ENCODE measurements at places on chromosomes 4 and X. TPM values are rescaled to one million over a fixed set of nuclear protein-coding genes. Genes with fewer than 3 reads are reported as not detected.

PTPN13 gene
- total RNA-seq = 68.9 TPM

DNA sequence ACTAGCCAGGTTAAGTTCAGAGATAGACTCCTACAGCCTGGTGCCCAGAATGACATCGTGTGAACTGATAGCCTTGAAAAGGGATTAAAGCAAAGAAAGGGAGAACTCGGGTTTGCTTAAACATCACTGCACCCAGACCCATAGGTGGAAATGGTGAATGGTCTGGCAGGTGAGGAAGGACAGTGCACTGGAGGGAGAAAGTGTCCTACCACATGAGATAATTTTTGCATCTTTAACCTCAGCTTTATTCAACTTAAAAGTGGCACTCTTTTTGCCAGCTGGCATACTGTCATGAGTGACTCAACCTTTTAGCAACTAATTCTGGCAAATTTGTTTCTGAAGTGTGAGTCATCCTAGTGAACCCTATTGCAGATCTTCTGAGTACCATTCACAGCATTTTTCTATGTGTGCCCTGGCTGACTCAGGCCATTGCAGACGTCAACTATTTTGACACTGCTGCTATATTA lies 53.0 kb upstream of the DAPP1 start:
- H3K4me3 ChIP-seq = no peak overlapping the region
- no peaks in the 10 kb centered on the region for H3K36me3 ChIP-seq
- no peaks in the 10 kb centered on the region for H3K27me3 ChIP-seq

DNA sequence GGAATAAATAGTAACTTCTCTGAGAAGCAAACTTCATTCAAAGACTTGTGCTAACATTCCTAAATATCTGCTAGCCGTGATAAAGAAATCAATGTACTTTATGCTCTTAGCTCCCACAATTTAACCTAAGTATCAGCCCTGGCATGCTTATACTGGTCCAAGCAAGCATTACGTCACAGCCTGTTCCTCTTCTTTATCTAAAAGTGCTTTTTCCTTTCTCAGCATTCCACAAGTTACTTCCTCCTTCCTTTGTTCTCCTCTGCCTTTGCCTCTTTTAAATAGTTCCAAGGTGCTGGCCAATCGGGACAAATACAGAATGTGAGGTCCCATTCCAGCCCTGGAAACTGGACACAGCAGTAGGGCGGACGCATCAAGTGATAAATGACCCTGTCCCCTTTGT lies 249.6 kb downstream of the DHRSX start:
- H3K4me1 ChIP-seq = no peaks in the 10 kb centered on the region
- DNase-seq = no peak
- no peak overlapping the region for H3K27ac ChIP-seq
- no peaks in the 10 kb centered on the region for H3K36me3 ChIP-seq
- H3K27me3 ChIP-seq = no peaks in the 10 kb centered on the region

SMIM10 gene
- total RNA-seq = 0.44 TPM

FAM149A gene
- 11.0 TPM for total RNA-seq

DNA sequence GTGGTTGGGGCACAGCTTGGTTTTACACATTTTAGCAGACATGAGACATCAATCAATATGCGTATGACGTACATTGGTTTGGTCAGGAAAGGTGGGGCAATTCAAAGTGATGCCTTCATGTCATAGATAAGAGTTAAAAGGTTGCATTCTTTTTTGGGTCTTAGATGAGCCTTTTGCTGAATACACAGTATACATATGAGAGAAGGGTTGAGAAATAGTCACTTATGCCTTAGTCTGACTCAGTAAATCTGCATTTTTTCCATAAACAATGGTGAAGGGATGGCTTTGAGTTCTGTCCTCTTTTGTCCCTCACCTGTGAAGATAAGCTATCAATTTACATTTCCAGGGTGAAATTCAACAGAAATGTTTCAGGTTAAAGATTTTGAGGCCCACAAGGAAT lies 43.9 kb upstream of the UGT2B15 start:
- H3K27me3 ChIP-seq = no peaks in the 10 kb centered on the region
- H3K27ac ChIP-seq = no peak overlapping the region
- DNase-seq = no peak
- H3K4me1 ChIP-seq = no peaks in the 10 kb centered on the region
- no peak overlapping the region for H3K4me3 ChIP-seq

DSPP gene
- total RNA-seq = not detected

DNA sequence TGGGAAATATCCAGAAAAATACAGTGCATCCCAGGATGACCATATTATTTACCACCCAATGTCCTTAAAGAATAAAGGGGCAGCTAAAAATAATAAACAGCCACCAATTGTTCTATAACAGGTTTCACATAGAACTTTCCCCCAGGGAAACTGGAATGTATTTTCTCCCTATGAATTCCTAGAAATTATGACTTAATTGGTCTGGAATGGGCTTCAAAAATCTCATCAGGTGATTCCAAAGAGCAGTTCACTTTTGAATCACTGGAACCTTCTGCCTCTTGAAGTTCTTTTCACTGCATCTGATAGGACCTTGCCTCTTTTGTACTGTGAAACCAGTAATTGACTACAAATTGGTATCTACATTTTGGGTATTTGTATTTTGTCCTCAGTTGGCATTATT lies 119.3 kb downstream of the ZNF330 start:
- no peaks in the 10 kb centered on the region for H3K36me3 ChIP-seq
- DNase-seq = no peak
- H3K4me3 ChIP-seq = no peak overlapping the region
- no peak overlapping the region for H3K27ac ChIP-seq

ARSJ gene
- total RNA-seq = 15.0 TPM

DNA sequence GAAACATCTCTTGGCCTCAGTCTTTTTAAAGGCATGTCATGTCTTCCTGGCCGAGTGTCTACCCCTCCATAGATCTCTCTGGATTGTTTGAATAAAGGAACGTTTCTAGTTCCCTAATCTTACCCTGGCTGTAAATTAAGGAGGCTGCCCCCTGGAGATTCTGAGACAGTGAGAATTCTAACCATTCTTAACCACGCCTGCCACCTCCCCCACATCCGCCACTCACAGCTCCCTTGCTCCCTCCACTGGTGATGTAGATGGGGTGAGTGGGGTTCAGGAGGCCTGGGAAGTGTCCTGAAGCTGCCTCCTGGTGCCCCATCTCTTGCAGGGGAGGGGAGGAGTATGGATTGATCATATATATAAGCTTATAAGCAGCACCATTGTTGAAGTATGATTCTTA lies 48.0 kb upstream of the TRIM2 start:
- H3K27ac ChIP-seq = no peak overlapping the region
- no peak for DNase-seq
- H3K4me3 ChIP-seq = no peak overlapping the region
- H3K27me3 ChIP-seq = no peaks in the 10 kb centered on the region
- no peaks in the 10 kb centered on the region for H3K36me3 ChIP-seq

DNA sequence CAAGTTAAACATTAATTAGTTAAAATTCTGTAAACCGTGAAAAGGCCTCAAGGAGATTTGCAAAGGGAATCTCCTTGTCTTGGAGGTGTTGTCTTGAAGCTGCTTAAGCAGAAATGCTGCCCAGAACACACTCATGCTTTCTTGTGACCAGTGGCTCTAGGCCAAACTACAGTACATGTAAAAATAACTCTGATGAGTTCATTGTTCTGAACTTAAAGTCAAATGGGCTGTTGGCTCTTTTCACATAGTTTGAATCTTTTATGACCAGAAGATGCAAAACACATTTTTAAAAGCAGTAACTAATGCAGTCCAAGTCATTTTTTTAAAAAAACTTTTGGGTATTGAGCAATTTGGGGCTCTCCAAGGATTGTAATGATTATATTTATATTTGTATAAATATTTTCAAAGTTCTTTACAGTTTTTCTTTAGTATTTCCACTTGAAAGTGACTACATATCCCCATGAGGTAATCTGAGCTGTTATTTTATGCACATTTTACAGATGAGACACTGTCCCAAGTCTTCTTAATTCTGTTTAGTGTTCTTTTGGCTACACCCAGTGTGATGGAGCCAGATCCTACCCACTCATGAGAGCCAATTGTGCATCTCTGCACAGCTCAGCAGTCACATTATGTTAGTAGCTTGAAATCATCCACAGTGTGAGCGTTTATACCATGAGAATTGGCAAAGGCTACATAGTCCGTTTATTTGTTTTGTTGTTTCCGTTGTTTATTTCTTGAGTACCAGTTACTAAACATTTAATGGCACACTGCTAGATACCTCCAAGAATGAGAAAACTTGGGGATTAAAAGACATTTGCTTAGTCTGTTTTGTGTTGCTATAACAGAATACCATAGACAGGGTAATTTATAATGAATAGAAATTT lies 112.8 kb upstream of the ATXN3L start:
- H3K27me3 ChIP-seq = no peaks in the 10 kb centered on the region
- H3K36me3 ChIP-seq = no peaks in the 10 kb centered on the region

- DNase-seq = no peak
- no peaks in the 10 kb centered on the region for H3K27me3 ChIP-seq
- H3K4me3 ChIP-seq = no peak overlapping the region
- H3K36me3 ChIP-seq = no peaks in the 10 kb centered on the region
- H3K27ac ChIP-seq = no peak overlapping the region
Measured at GRCh38 chr4:137310166-137310565, 222.1 kb downstream of the PCDH18 start.

DNA sequence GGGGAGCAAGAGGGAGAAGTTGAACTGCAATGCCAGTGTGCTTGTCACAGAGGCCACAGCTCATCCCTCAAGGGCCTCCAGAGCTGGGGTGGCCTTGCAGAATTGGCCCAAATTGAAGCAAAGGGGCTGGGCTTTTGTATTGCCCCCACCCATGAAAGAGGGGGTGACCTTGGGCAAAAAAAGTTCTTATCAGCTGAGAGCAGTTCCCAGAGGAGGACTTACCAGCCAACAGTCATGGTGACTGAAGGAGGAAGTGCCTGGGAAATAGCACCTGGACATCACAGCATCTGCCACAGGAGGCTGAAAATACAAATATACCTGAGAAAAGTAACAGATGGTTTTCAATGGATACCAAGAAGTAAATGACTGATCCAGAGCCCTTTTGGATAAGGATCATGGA lies 262.4 kb downstream of the MID1IP1 start:
- no peaks in the 10 kb centered on the region for H3K27me3 ChIP-seq
- H3K36me3 ChIP-seq = no peaks in the 10 kb centered on the region
- H3K4me3 ChIP-seq = no peak overlapping the region
- DNase-seq = no peak
- H3K27ac ChIP-seq = no peak overlapping the region

DNA sequence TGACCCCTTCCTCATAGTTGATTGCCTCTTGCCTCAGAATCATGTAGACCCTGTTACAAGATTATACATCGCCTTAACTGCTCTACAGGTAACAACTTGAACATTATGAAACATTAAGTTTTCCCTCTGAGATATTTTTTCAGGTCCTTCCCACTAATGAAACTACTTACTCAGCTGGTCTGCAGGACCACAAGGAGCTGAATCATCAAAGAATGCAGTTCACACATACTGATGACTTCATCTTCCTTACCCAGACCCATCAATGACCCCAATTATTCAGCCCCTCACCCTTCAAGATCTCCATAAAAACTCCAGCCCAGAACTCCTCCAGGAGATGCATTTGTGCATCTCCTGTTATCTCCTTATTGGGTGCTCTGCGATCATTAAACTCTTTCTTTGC lies 720.9 kb downstream of the RAPGEF2 start:
- no peaks in the 10 kb centered on the region for H3K27me3 ChIP-seq
- no peak overlapping the region for H3K4me3 ChIP-seq
- no peaks in the 10 kb centered on the region for H3K4me1 ChIP-seq
- H3K36me3 ChIP-seq = no peaks in the 10 kb centered on the region

IQCM gene
- total RNA-seq = not detected

GRCh38 chrX:133364865-133365264 lies 50.4 kb downstream of the GPC4 start:
- no peak for DNase-seq
- H3K27ac ChIP-seq = no peak overlapping the region
- no peaks in the 10 kb centered on the region for H3K4me1 ChIP-seq
- no peaks in the 10 kb centered on the region for H3K27me3 ChIP-seq

GRCh38 chr4:48195853-48196252 lies 61.8 kb upstream of the TXK start:
- H3K27me3 ChIP-seq = no peaks in the 10 kb centered on the region
- H3K27ac ChIP-seq = no peak overlapping the region
- no peak overlapping the region for H3K4me3 ChIP-seq
- H3K4me1 ChIP-seq = peaks cover 7% of the 10 kb centered on the region

- H3K36me3 ChIP-seq = no peaks in the 10 kb centered on the region
- H3K27me3 ChIP-seq = no peaks in the 10 kb centered on the region
- DNase-seq = no peak
- H3K4me3 ChIP-seq = no peak overlapping the region
Measured at GRCh38 chr4:81307991-81308390, 93.0 kb upstream of the PRKG2 start.

FAM47A gene
- total RNA-seq = not detected

MAGEA9 gene
- not detected for total RNA-seq

- no peaks in the 10 kb centered on the region for H3K27me3 ChIP-seq
- no peak for DNase-seq
- no peaks in the 10 kb centered on the region for H3K4me1 ChIP-seq
Measured at GRCh38 chr4:53281438-53281837, 84.4 kb downstream of the SCFD2 start.

DNA sequence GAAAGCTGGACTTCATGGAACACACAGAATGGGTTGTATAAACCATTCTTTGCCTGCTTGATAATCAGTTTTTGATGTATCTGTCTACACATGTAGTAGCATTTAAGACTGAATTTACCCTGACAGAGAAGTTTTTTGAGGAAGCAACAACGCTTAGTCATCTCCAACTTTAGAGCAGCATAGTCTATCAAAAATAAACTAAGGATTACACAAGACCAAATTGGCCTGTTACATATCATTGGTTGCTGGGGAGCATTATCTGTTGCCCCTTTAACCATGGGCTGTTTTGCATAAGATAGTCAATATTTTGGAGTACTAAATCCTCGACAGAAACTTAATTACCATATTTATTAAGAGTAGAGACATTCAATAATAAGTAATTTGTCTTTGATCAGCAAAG lies 347.4 kb downstream of the FAM47B start:
- no peak for DNase-seq
- no peak overlapping the region for H3K27ac ChIP-seq
- H3K4me1 ChIP-seq = no peaks in the 10 kb centered on the region
- no peaks in the 10 kb centered on the region for H3K27me3 ChIP-seq
- no peak overlapping the region for H3K4me3 ChIP-seq

CPE gene
- total RNA-seq = 35.3 TPM

PF4V1 gene
- not detected for total RNA-seq

RAB39B gene
- 0.43 TPM for total RNA-seq

DNA sequence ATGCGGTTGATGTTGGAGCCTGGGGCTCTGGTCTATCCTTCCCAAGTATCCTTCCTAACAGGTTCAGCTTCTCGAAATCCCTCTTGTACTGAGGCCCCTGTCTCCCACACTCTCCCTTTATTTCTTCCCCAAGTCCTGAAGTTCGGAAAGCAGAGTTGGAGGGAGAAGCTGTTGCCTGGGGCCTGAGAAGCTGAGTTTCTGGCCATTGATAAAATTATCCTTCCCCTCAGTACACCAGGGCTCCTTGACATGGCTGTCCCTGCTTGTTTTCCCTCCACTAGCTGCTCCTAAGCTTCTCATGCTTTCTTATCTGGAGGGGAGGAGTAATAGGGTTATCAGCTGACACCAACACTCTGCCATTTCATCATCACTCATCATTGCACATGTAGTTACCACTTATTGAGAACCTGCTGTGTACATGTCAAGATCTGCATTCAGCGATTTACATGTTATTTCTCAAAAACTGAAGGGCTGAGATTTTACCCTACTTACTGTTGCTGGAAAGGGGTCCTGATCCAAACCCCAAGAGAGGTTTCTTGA lies 58.0 kb downstream of the FUNDC1 start:
- H3K27me3 ChIP-seq = no peaks in the 10 kb centered on the region
- H3K4me3 ChIP-seq = no peak overlapping the region
- no peak overlapping the region for H3K27ac ChIP-seq
- DNase-seq = no peak

IGSF1 gene
- total RNA-seq = not detected
